ENCODE measurements at places on chromosomes 7 and 10. TPM values are rescaled to one million over a fixed set of nuclear protein-coding genes. Genes with fewer than 3 reads are reported as not detected.

GIMAP5 gene
- polyA plus RNA-seq = 2.5 TPM

ARHGAP22 gene
- 9.2 TPM for polyA plus RNA-seq

SVOPL gene
- not detected for polyA plus RNA-seq

ICA1 gene
- not detected for polyA plus RNA-seq

AGR2 gene
- not detected for polyA plus RNA-seq

OPALIN gene
- not detected for polyA plus RNA-seq

AKR1E2 gene
- not detected for polyA plus RNA-seq

GRM3 gene
- polyA plus RNA-seq = not detected

LOXL4 gene
- 2.1 TPM for polyA plus RNA-seq

PRKAR2B gene
- 1.8 TPM for polyA plus RNA-seq

FRAT1 gene
- polyA plus RNA-seq = 7.4 TPM

CXCL12 gene
- not detected for polyA plus RNA-seq

PCLO gene
- not detected for polyA plus RNA-seq

PRKCQ gene
- polyA plus RNA-seq = 0.08 TPM

SPDYE8 gene
- polyA plus RNA-seq = not detected

FOXP2 gene
- not detected for polyA plus RNA-seq

TAS2R41 gene
- not detected for polyA plus RNA-seq

MBLAC1 gene
- 1.8 TPM for polyA plus RNA-seq

SPDYE11 gene
- polyA plus RNA-seq = 0.19 TPM

SFTPD gene
- not detected for polyA plus RNA-seq

ST7 gene
- polyA plus RNA-seq = 0.63 TPM

PTPN20 gene
- polyA plus RNA-seq = 0.88 TPM

SPDYE2B gene
- not detected for polyA plus RNA-seq

ELN gene
- not detected for polyA plus RNA-seq

CNNM1 gene
- not detected for polyA plus RNA-seq

CPXM2 gene
- not detected for polyA plus RNA-seq

Measured in naive B cell (primary cell).